ENCODE measurements at places on chromosomes 6 and 20.

DNA sequence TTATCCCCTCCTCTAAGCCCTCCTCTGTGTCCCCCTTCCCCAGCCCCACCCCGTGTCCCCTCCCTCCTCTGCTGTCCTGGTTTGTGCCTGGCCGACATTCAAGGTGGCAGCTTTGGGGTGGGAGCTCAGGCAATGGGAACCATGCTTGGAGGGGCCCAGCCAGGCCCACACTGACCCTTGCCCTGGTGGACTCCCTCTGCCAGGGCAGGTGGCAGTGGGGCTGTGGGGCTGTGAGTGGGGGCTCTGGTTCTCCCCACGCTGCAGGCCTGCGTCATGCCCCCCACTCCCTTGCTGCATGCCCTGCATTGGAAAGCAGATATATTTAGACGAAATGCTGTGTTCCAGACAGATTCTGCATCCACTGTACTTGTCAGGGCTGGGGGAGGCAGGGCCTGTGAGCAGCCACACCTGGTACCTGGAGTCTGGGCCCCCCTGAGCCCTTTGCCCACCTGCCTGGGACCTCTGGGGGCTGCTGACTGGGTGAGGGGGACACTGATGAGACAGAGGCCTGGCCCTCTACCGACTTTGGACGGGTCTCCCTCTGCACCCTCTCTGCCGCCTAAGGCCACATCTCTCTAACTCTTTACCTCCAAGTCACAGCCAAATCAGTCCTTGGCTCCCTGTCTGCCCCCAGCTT, 14.2 kb downstream of the DLGAP4 start:
- DNase-seq = no peak

DNA sequence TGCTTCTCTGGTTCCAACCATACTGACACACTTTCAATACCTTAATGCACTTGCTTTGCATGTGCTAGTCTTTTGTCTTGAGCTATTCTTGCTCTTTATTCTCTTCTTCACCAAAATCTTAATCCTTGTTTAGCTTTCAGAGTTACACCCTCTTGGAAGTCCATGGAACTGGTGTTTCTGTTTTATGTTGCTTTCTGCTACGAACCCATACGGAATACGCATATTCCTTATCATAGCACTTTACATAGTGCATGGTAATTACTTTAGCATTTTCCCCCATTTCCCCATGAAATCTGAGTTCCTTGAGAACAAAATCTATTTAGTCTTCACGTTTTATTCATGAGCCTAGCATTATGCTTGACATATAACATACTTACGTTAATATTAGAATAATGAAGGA, 270.9 kb downstream of the NKAIN2 start:
- DNase-seq = no peak

GRCh38 chr6:31351033-31351380, 6.0 kb downstream of the HLA-B start:
- no peak for DNase-seq

DNA sequence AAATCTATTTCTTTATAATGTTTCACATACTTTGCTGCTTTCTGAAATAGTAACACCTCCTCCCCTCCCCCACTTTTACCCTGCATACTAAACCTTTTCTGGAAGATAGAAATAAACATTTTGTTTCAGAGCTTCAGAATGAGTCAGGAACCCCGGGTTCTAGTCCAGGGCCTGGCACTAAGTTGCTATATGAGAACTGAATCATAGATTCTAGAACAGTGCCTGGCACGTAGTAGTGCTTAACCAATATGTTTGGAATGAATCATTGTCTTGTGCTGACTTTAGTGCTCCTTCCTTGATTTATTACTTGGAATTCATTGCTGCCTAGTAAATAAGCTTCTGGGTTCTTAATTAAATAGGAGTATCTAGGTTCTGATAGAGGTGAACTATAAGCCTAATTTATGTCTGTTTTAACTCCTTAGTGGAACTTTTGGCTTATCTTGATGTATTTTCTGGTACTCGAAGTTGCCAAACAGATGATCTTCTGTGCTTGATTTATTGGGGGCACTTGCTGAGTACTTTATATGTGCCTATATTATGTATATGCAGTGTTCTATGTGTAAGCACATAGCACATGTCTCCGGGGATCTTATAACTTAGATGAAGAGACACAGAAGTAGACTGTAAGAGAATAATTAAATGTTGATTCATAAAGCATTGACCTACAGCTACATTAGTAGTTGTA, 18.6 kb downstream of the TAB2 start:
- DNase-seq = peak; percentile 58

DNA sequence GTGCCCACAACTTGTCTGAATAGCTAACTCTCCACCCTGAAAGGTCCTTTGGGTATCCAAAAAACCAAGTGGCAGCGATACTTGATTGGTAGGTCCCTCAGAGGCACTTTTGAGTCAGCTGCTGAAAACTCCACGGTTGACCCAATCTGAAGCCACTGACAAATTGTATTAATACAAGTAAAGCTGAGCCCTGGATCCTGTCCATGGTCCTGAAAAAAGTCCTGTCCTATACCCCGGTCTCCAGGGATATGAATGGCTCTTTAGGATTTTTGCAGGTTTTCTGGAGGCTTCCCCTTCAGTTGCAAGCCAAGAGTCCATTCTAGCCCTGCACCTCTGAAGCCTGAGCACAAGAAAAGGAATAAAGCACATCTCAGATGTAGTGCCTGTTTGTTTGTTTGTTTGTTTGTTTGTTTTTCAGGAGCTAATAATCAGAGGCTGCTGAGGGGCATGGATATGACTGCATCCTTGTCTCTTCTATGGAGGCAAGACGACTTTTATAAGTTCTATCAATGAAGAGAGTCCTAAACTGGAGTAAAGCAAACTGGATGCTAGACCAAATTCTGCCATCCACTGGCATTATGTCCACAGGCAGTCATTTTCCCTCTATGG, 1.7 kb upstream of the SLC12A5 start:
- peak; percentile 65 for DNase-seq

GRCh38 chr20:32204205-32205109, 3.1 kb downstream of the PLAGL2 start:
- no peak for DNase-seq

GRCh38 chr6:141165002-141165665, 967.6 kb upstream of the GJE1 start:
- no peak for DNase-seq

DNA sequence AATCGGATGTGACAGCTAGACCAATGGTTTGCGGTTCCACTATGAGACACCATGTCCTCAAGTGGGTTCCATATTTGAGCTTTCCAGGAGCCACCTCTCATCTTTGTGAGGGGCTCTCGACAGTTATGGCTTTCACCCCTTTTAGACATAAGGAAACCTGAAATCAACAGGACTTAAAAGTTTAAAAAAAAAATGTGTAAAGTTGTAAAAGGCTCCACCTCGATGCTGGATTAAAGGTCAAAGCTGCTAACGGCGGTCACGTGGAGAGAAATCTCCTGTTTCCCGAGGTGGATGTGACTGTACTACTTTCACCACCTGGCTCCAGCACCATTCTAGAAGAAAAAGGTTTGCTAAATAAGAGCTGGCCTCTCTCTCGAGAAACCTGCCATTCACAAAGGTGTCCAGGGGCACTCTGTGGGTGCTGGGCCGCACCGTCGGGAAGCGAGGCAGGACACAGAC, 542 bp downstream of the ATP5F1E start:
- peak; percentile 5 for DNase-seq

- peak; percentile 73 for DNase-seq
These were observed 719 bp upstream of the EDN1 start for GRCh38 chr6:12289365-12289919.

DNA sequence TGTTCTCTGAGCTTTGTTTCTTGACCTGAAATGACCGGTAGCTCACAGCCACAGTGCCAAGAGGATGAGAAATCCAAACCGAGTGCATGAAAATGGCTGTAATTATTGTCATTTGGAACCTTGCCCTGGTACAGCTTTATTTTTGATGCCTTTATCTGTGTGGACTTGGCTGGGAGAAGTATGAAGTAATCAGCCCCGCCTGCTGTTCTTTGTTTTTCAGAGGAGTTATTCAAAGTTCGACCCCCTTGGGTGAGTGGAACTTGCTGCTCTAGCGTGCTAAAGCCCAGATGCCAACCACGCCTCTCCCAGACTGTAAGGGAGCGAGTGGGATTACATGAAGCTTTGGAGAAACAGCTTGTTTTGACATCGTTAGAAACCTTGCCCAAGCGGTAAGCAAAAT, 48.3 kb downstream of the ECT2L start:
- DNase-seq = no peak

DNA sequence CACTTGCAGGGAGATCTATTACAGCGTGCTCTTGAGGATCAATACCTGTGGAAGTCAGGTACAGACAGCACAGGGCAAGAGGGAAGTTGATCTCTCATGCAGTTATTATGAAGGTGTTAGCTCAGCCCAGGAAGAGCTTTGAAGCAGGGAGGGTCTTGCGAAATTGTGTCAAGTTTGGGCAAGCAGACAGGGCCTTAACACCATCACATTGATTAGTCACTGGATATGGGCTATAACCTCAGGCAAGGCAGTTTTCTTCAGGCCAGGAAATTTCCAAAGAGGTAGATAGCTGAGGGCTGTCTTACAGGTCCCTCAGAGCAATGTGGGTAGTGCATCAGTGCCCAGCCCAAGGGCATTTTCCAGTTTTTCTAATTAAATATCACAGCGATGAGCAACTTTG, 643.8 kb downstream of the DHX35 start:
- DNase-seq = no peak

- DNase-seq = peak; percentile 8
These were observed 26.9 kb downstream of the CLVS2 start for GRCh38 chr6:123022975-123023374.

DNA sequence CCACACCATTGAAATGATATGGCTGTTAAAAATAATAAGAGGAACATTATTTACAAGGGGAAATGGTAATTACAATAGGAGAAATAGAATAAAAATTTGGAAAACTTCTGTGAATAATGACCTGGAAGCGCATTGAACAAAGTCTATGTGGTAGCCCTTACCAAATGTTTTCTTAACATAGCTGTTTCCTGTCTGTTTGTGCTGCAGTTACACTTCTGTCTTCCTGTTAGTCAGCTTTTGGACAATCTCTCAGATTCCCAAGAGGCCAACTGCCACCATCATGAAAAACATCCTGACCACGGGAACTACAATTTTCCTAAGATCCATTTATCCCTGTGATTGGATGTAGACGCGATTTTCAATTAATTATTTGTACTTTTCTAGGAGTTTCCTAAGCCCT, 754.4 kb upstream of the MARCKS start:
- no peak for DNase-seq

- DNase-seq = no peak
These were observed 22.6 kb upstream of the CRISP1 start for GRCh38 chr6:49888742-49889431.

- DNase-seq = no peak
These were observed 89.0 kb upstream of the CCDC167 start for GRCh38 chr6:37588735-37589108.

- DNase-seq = no peak
These were observed 259.4 kb downstream of the GJA1 start for GRCh38 chr6:121694801-121695251.

- DNase-seq = no peak
These were observed 169.0 kb upstream of the PRDM1 start for GRCh38 chr6:105917038-105917695.

DNA sequence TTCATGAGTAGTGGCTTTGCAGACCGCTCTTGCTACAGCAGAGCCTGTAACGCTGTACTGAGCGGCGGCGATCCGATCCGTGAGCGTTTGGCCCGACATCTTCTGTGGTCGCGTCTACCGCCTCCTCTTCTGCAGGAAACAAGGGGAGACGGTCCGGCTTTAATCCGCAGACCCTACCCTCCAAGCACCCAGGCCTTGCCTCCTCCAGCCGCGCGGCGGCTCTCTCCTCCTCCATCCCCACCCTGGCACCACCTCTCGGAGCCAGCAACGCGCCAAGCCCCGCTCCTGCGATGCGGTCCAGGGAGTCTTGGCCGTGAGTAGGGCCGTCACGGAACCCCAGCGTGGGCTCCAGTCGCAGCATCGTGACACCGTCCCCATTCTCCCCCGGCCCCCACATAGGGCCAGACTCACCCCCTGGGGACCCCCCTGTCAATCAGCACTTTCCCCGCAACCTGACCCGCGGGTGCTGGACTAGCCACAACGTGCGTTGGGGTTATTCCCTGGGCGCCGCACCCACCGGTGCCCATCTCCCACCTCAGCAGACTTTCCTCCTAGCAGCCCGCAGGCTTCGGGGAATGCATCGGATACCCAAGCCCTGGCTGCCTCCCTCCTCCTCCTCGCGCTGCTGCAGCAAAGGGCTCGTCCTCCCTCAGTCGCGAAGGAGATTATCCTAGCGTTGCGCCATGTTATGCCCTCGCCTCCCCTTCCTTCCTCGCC, 914 bp downstream of the SNAP91 start:
- DNase-seq = no peak

DNA sequence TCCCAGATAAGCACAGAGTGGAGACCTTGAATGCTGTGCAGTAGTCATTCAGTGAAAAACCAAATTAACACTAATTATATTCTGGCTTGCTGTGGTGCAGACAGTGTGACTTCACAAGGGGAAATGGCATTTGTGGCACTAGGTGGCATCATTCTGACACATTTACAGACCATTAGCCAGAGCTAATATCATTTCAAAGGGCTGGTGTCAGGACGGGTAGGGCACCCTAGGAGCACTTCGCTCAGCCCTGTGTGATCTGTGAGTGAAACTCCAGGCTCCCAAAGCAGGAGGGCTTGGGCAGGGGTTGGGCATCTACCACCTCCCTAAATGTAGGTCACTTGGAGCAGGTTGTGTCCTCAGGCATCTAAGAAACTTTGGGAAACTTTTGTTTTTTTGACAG, 555.8 kb downstream of the PKHD1 start:
- DNase-seq = no peak

DNA sequence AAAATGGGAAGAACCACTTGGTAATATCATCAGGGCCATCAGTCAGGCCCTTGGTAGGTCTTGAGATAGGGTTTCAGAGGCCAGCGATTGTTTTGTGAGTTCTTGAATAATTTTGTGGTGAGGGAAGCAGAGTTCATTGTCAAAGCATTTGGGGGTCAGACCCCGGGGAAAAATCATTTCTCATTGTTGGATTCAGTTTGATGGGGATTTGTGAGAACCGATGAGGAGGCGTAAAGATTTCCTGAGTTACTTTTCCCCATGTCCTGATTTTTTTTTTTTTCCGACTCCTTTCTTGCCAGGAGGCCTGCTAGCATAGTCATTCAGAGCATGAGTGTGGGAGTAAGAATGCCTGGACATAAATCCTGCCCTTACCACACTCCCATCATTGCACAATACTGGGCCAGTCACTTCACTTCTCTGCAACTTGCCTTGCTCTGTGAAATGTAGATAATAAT, 60.3 kb downstream of the TSHZ2 start:
- DNase-seq = no peak

GRCh38 chr20:49792006-49792405, 20.6 kb upstream of the SLC9A8 start:
- no peak for DNase-seq

DNA sequence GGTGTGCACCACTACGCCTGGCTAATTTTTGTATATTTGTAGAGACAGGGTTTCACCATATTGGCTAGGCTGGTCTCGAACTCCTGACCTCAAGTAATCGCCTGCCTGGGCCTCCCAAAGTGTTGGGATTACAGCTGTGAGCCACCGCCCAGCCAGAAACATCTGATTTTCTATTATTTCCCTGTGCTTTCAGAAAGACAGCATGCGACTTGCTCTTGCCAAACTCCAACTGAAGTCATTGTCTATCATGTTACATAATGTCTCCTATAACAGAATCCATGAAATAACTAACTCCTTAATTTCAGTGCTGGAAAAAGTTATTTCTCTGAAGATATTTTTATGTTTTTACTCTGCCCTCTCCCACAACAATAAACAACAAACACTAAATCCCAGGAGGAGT, 8.5 kb downstream of the RMND1 start:
- no peak for DNase-seq

All from ACHN (cell line).